Activated T-cell treated with anti-CD3 and anti-CD28 coated beads, Interleukin-2, amount 50 U/mL, for 24 hours (primary cell): ENCODE measurements at places on chromosomes 12 and 14.

DNA sequence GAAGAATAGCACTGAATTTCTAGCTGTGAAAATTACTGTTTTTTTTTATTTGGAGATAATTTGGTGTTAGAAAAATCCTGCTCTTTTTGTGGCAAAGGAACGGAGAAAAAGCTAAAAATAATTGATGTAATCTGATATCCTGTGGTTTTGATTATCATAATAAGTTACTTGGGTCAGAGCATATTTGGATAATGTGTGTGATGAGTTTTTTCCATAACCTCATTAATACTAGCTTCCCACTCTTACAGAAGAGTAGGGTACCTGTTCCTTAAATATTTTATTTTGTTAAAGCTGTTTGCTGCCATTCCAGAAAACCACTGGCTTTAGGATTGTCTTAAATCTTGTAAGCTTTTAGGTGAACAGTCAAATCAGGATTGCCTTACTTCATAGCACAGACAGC, 4.7 kb downstream of the PSMC6 start:
- no peak for DNase-seq

GRCh38 chr12:100020370-100020769, 35.6 kb upstream of the ANKS1B start:
- DNase-seq = no peak

- no peak for DNase-seq
These were observed 132.0 kb upstream of the CCND2 start for GRCh38 chr12:4141348-4142270.

- no peak for DNase-seq
These were observed 10.2 kb downstream of the SCN8A start for GRCh38 chr12:51601241-51601640.

- no peak for DNase-seq
These were observed 67.0 kb downstream of the ANKRD9 start for GRCh38 chr14:102442241-102443211.

GRCh38 chr12:26113853-26114719, 10.8 kb downstream of the BHLHE41 start:
- peak; percentile 86 for DNase-seq

- DNase-seq = no peak
These were observed 65.7 kb upstream of the SRSF5 start for GRCh38 chr14:69701291-69701690.

DNA sequence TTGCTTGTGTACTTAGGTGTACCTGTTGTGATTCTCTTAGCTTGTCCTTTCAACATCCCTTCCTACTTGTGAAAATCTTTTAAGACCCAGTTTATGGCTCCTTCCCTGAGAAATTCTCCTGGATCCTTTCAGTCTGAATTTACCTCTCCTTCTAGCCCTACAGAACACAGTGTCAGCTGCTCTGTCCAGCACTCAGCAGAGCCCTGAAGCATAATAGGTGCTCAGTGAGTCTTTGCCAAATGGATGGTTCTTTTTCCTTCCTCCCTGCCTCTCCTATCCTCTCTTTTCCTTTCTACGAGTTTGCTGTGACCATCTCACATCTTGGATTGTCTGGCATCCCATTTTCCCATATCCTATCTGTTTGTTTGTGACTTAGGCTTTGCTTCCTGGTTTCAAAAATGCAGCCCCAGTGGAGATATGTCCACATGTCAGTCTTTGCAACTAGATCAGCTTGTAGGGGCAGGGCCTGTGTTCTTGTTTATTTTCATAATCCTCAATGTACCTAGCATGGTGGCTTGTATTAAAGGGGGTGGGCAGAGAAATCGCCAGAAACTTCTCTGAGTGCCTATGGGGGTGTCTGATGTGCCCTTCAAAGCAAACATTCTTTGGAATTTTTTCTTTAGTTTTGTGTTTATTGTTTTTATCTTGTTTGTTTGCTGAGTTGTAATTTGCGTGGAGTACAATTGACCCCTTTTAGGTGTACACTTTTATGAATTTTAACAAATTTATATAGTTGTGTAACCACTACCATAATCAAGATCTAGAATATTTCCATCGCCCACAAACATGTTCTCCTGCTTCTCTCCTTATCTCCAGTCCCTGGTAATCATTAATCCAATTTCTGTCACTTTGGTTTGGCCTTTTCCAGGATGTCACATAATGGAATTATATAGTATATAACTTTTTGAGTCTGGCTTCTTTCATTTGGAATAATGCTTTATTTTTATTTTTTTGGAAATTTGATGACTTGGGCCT, 62.8 kb downstream of the SMOC1 start:
- no peak for DNase-seq

DNA sequence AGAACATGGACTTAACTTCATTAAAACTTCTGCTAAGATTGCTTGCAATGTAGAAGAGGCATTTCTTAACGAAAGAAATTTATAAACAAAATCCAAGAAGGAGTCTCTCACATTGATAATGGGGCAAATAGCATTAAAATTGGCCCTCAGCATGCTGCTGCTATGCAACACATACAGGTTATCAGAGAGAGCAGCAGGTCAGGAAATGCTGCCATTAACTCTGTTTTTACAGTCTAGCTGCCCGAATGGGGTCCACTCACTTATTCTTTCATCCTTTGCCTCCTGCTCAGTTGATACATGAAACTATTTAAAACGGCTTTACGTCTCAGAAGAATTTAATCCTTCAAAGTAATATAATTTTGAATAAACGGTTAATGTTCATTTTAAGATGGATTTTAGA, 620.4 kb downstream of the SLC16A7 start:
- no peak for DNase-seq

DNA sequence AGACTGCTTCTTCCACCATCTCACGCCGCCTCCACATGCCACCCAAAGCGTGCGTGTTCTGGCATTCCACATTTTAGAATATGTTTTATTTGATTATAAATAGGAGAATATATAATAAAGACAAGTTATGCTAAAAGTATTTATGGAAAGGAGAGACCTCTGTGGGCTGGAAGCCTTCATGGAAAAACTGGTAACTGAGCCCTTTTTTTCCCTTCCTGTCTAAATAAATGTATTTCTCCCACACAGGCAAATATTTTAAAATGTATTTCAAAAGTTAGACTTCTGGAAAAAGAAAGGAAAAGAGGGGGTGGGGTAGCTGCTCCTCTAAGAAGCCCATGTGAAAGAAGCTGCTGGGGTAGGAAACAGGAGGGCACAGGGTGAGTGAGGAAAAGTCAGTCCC, 16.1 kb upstream of the NR4A1 start:
- no peak for DNase-seq

- DNase-seq = no peak
These were observed 42.9 kb downstream of the ITPK1 start for GRCh38 chr14:93072659-93073357.
